ENCODE measurements at places on chromosomes 7 and 10. TPM values are rescaled to one million over a fixed set of nuclear protein-coding genes. Genes with fewer than 3 reads are reported as not detected.

DNA sequence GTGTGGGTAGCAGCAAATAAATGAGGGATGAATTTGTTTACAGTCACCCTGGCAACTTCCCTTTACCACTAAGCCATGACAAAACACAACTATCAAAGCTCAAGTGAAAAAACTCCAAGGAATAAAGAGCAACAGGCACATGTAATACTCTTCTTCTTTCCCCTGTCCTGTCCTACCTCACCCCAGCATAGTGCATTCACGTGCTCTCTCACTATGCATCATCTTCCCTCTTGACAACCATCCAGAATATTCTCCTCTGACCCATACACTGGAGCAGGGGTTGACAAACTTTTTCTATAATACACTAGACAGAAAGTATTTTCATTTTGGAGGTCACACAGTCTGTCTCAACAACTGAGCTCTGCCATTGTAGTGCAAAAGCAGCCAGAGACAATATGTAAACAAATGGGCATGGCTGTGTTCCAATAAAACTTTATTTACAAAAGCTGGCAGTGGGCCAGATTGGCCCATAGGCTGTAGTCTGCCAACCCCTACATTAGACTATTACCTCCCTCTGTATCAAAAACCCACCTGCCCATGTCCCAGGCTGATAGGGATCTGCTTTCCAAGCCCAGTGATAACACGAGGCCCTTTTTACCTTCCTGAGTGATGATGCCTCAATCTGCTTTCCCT lies 354.5 kb downstream of the FGFR2 start:
- no peak for DNase-seq
- H3K27me3 ChIP-seq = no peaks in the 10 kb centered on the region
- H3K36me3 ChIP-seq = no peaks in the 10 kb centered on the region
- H3K4me3 ChIP-seq = no peak overlapping the region

- DNase-seq = no peak
- no peaks in the 10 kb centered on the region for H3K36me3 ChIP-seq
- peak overlapping the region; percentile 78 for H3K27ac ChIP-seq
- peaks cover 6% of the 10 kb centered on the region for H3K4me1 ChIP-seq
These were observed 53.5 kb downstream of the DENND11 start for GRCh38 chr7:141648276-141649114.

DNA sequence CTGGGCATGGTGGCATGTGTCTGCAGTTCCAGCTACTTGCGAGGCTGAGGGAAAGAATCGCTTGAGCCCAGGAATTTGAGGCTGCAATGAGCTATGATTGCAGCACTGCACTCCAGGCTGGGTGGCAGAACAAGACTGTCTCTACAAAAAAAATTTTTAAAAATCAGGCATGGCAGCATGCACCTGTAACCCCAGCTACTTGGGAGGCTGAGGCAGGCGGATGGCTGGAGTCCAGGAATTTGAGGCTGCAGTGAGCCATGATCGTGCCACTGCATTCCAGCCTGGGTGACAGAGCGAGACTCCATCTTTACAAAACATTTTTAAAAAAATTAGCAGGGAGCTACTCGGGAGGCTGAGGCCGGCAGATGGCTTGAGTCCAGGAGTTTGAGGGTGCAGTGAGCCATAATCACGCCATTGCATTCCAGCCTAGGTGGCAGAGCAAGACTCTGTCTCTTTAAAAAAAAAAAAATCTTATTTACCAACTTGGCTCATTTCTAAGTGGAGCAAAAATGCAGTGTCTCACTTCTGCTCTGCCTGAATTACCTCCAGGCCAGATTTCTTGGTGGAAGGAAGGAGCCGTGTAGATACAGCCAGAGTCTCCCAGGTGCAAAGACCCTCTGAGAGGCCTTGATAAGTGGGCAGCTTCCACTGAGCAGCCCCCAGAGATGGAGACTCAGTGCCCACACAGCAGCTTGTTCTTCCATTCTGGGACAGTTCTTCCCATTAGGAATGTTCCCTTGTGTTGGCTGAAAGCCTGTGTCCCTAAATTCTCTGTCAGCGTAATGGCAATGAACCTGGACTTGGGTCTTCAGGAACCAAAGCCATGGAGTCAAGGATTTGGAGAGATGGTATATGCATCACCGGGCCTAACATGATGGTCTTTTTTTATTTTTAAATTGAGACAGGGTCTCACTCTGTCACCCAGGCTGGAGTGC lies 30.0 kb downstream of the GTF2IRD1 start:
- H3K27ac ChIP-seq = peak overlapping the region; percentile 4
- peaks cover 8% of the 10 kb centered on the region for H3K27me3 ChIP-seq
- no peak overlapping the region for H3K4me3 ChIP-seq
- peaks cover 4% of the 10 kb centered on the region for H3K4me1 ChIP-seq
- no peak for DNase-seq
- no peaks in the 10 kb centered on the region for H3K36me3 ChIP-seq

DNA sequence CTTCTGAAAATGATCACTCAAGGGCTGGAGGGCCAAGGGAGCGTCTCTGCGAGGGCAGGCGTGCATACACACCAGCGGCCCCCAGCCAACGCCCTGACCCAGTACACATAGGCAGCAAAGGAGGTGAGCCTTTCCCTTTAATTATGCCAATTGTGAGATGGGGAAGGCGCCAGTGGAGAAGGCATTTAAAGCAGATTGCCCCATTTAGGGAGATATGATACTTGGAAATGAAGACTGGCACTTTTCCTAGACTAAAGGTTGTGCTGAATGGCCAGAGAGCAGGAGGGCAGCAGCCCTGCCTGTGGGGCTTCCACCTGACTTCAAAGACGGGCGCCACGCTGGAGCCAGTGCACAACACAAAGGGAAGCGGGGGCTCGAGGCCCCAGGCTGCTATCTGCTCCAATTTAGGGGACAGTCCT lies 24.1 kb downstream of the HIPK2 start:
- H3K27me3 ChIP-seq = no peaks in the 10 kb centered on the region
- no peak for DNase-seq
- peak overlapping the region; percentile 29 for H3K27ac ChIP-seq
- no peak overlapping the region for H3K4me3 ChIP-seq
- H3K4me1 ChIP-seq = peaks cover 55% of the 10 kb centered on the region
- H3K36me3 ChIP-seq = no peaks in the 10 kb centered on the region

GRCh38 chr10:69425511-69426298 lies 9.0 kb upstream of the TACR2 start:
- no peaks in the 10 kb centered on the region for H3K27me3 ChIP-seq
- peak overlapping the region; percentile 2 for H3K4me3 ChIP-seq
- peak overlapping the region; percentile 96 for H3K27ac ChIP-seq
- H3K4me1 ChIP-seq = peaks cover 44% of the 10 kb centered on the region
- peaks cover 4% of the 10 kb centered on the region for H3K36me3 ChIP-seq

GRCh38 chr10:6713716-6714115 lies 133.6 kb upstream of the PRKCQ start:
- H3K4me3 ChIP-seq = no peak overlapping the region
- no peak for DNase-seq
- no peak overlapping the region for H3K27ac ChIP-seq
- H3K4me1 ChIP-seq = peaks cover 11% of the 10 kb centered on the region
- H3K36me3 ChIP-seq = peaks cover 7% of the 10 kb centered on the region

DNA sequence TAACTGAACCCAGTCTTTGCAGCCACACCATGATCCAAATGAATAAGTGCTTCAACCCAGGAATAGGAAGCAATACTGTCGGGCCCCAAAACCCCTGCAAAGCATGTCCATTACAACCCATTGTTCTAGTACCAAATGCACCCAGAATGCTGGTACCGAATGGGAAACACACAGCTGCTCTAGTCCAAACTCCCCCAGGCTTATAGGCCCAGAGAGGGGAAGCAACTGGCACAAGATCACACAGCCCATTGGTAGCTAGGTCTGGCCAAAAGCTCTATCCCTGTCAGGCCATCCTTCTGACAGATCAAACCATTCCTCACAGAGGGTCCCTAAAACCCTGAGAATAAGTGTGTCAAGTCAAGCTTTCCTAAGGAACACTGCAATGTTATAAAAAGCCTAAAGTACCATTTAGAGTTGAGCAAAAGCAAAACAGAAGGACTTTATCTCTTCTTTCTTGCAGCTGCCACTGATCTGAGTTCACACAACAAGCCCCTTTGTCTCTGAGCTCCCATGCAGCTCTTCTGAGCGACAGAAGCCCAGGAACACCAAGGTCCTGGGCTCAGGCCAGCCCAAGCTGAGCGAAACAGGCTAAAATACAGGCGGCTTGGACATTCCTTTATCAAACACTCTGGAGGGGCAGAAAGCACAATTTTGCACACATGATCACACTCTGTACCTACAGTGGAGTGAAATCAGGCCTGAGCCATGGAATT lies 116.7 kb downstream of the SGMS1 start:
- peaks cover 60% of the 10 kb centered on the region for H3K4me1 ChIP-seq
- DNase-seq = no peak
- no peaks in the 10 kb centered on the region for H3K27me3 ChIP-seq
- no peak overlapping the region for H3K4me3 ChIP-seq

- no peak for DNase-seq
- H3K4me1 ChIP-seq = no peaks in the 10 kb centered on the region
- no peak overlapping the region for H3K27ac ChIP-seq
- no peaks in the 10 kb centered on the region for H3K27me3 ChIP-seq
- H3K36me3 ChIP-seq = no peaks in the 10 kb centered on the region
These were observed 133.0 kb upstream of the TNS3 start for GRCh38 chr7:47714669-47715607.

Gene MBL2
- not detected for total RNA-seq

Gene MET
- total RNA-seq = not detected

Gene KNDC1
- 0.42 TPM for total RNA-seq

Gene VCL
- total RNA-seq = 79.1 TPM

Gene AKAP9
- total RNA-seq = 70.3 TPM

Gene PHYHIPL
- total RNA-seq = not detected
